ENCODE measurements at places on chromosomes 5 and 9.

GRCh38 chr5:167578977-167579692 lies 712.3 kb upstream of the WWC1 start:
- DNase-seq, result no peak

GRCh38 chr9:117340422-117340821 lies 74.4 kb downstream of the ASTN2 start:
- no peak for DNase-seq

GRCh38 chr9:96232539-96233241 lies 69.3 kb downstream of the HSD17B3 start:
- peak; percentile 63 for DNase-seq

GRCh38 chr5:77316871-77317661 lies 106.6 kb downstream of the PDE8B start:
- no peak for DNase-seq

DNA sequence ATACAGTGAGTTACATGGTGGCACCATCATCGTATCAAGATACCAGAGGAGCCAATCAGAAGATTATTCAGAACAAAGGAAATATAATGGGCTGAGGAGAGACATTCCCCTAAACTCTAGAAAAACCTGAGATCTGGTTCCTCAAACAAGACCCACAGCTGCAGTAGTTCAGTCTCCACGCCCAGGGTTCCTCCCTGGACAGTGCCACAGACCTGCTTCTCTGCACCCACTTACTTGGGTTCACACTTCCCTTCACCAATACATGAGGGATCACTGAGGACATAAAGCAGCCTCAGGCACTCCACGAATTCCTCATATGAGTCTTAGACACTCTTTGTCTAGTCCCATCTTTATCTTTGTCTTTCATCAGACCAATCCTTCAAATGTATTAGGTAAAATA lies 101.7 kb downstream of the APTX start:
- DNase-seq, result no peak

DNA sequence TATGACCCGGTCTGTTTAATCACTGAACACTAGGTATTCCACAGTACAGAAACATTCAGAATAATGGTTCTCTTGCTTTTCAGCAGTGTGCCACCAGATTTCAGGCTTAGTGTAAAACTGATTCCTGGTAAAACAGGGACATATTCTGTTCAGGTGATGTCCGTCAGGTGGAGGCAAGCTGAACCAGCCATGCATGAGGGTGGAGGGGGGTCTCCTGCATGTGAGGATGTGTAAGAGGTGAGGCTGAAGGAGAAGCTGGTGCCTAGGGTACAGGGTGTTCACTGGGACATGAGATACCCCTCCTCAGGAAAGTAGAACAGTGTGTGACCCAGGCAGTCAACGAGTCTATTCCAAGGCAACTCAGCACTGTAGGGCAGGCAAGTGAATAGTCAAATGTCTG lies 563.9 kb downstream of the BNC2 start:
- DNase-seq, result no peak

GRCh38 chr9:16396389-16396788 lies 474.1 kb downstream of the BNC2 start:
- DNase-seq, result no peak

DNA sequence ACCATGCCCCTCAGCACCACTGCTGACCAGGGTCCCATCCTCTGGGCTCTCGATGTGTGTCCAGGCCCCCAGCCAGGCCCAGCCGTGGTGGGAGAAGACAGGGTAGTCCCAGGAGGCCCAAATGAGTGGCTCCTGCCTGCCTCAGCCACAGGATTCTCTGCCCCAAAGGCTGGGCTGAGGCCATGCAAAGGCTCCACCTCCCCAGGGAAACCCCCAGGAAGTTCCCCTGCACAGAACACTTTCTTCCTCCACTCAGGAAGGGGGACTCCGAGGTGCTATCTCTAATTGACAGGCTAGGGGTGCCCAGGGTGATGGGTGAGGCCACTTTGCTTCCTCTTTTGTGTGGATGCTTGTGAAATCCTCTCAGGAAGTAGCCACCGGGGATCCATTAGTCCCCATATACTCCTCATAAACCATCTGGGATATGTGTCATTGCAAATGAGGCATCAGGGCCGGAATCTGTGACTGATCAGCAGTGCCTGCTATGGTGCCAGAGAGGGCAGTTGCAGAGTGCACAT lies 23.1 kb upstream of the TDRD7 start:
- peak; percentile 56 for DNase-seq

DNA sequence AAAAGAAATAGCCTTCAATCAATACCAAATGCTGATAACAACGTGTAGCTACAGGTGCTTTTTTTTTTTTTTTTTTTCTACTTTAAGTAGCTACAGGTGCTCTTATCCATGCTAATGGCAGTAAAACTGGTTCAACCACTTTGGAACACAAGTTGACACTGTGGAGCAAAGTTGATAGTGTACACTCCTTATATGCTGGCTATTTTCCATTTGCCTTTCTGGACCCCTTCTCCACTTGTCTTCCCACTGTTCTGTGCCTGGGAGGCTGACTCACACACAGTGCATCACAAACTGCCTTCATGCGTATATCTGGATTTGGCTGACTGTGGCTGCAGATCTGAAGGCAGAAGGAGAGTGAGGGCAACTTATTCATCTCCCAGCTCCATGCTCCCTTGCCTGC lies 247.9 kb downstream of the MSX2 start:
- no peak for DNase-seq

- no peak for DNase-seq
These were observed 108.3 kb downstream of the DENND1A start for GRCh38 chr9:123821619-123822018.

DNA sequence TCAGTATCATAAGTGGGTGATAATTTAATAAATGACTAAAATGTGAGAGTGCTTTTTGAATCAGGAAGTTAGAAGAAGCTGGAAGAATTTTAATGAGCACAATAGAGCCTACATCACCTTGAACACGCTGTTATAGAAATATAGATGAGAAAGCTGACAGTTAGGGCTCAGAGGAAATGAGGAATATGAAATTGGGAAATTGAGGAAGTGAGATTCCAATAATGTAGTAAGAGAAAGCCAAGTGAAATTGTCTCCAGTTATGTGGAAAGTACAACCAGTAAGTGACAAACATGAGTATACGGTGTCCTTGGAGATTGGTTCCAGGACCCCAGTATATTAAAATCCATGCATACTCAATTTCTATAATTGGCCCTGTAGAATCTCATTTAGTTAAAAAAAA lies 235.9 kb upstream of the FAM174A start:
- no peak for DNase-seq

GRCh38 chr5:108989761-108990392 lies 242.2 kb downstream of the FER start:
- no peak for DNase-seq

- DNase-seq, result no peak
These were observed 8.4 kb downstream of the GFI1B start for GRCh38 chr9:132986640-132987620.

DNA sequence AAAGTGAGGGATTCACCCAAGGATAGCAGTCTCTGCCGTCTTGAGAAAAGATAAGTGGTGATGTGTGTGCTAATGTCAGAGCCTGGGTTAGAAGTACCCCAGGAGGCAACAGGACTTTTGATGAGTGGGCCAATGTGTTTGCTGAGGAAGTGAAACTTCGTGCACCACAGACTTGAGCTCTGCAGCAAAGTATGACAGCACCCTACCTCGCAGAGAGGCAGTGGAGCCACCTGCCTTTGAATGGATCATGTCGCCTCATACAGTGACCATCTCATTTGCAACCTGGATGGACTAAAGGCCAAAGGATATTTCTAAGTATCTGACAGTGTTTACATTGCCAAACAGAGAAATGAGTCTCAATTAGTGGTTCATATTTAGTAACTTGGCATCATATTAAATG lies 593.9 kb upstream of the GRAMD2B start:
- no peak for DNase-seq

DNA sequence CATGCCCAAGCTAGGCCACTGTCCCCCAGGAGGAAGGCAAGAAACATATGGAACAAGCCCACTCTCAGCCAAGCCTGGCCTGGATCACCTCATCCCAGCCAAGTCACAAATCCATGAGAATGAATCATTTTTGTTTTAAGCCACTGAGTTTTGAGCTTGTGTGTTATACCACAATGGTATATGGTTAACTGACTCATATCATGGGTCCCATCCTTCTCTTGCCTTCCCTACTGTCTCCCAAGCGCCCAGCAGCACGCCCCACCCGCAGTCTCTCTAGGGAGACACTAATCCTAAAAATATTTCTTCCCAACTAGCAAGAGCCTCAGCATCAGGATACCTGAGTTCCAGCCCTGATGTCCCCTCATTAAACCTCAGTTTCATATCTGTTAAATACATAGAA lies 248.1 kb downstream of the CDK5RAP2 start:
- DNase-seq, result no peak

GRCh38 chr5:168691891-168692290 lies 112.7 kb upstream of the PANK3 start:
- DNase-seq, result no peak

GRCh38 chr9:26462213-26462612 lies 430.4 kb downstream of the CAAP1 start:
- DNase-seq, result no peak

DNA sequence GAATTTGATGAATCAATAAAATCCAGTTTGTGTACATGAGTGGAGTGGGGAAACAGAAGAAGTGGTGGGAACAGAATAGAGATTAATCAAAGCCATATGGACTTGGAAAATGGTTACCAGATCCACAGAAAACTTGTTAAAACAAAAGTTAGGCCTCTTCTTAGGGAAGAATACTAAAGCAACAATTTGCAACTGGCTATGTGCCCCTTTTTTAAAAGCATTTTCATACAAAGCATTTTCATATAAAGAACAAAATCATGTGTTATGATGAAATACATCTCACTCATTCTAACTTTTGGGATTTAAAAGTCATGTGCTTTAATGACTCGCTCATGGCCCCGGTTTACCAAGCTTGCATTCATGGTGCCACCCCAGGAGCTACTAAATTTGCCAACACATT lies 276.9 kb downstream of the EFNA5 start:
- no peak for DNase-seq

- no peak for DNase-seq
These were observed 34.3 kb downstream of the NFIB start for GRCh38 chr9:14279671-14280070.

DNA sequence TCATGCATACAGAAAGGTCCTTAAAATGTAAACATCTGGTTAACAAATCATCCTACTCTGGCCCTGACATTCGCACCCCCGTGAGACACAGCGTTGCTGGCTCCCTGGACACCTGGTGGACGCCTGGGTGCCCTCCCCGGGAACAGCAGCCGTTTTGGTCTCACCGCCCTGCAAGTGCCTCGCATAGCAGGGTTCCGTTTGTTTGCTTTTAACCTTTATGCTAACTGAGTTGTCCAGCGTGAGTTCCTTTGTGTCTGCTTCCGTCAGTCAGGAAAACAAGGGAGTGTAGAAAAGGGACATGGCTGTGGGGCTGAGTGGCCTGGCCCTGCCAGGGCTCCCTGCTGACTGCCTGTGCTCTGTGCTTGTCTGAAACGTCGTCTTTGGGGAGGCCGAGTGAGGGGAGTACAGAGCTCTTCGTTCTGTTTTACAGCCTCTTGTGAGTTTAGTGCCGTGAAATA lies 91.8 kb upstream of the CACNA1B start:
- DNase-seq, result no peak

DNA sequence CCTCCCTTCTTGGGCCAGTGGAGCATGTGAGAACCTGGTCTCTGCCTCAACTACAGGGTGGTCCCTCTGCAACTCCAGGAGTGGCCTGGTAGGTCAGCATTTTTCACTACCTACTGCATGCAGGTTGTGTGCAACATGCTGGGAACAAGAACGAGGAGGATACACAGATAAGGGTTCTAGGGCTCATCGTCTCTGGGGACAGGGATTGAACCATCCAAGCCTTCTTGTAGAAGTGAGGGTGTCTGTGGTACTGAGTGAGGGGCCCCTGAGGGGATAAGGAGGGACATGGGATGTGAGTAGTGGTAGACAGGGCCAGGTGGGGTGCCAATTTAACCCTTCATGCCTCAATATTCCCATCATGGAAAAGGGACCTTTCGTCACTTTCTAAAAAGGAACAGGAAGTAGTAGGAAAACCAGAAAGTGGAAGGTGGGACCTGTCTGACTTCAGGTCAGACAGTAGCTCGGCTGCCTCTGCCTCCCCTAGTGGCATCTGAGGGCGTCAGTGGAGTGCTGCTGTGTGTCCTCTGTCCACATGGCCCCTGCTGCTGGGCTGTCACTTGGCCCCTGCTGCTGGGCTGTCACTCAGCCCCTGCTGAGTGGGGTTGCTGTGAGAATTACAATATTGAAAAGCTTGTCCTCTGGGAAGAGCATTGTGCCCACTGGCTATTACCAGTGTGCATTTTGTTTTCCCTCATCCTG lies 48.6 kb upstream of the RNU6ATAC start:
- DNase-seq, result no peak

GRCh38 chr9:129491487-129491855 lies 129.4 kb downstream of the C9orf50 start:
- DNase-seq, result no peak

- DNase-seq, result no peak
These were observed 36.3 kb downstream of the GAPVD1 start for GRCh38 chr9:125297917-125298316.

- no peak for DNase-seq
These were observed 2.4 kb upstream of the PLEKHG4B start for GRCh38 chr5:89337-90286.

DNA sequence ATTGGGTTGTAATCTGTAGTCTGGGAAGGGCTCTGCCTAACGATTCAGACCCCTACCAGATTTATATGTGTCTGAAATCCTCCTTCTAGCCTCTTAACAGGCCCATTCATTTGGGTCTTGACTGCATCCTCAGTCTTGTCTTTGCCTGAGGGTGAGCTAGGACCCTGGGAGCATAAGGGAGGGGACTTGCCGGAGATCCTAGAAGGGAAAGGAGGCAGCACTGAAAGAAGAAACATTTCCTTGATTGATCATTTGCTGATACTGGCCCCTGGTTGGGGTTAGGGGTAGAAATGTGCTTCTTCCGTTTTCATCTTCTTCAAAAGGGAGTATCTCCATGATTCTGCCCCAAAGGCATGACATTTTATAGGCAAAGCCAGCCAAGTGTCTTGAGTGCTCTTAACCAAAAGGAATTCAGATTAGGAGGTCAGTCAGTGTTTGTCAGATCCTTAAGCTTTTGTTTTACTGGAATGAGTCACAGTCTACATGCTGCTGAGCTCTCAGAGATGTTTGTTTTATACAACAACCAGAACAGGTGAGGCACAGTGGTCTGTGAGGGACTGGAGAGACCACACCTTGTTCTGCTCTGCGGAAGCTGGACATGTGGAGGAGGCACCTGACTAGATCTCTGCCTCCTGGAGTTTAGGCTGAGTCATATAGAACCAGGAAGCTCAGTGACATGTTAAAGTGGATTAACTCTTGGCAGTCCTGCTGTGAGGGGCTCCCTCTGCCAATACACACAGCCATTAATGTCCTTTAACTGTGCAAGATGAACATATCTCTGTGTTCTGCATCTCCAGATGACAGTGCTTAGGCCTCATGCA lies 37.7 kb downstream of the PCDHAC2 start:
- DNase-seq, result no peak

- DNase-seq, result no peak
These were observed 40.6 kb upstream of the SLIT3 start for GRCh38 chr5:169341556-169341955.

GRCh38 chr9:127856729-127857116 lies 2.3 kb upstream of the ENG start:
- no peak for DNase-seq
